Brain microvascular endothelial cell (primary cell): ENCODE measurements at places on chromosomes 3 and 15.
A peak's percentile ranks its signal among the peaks of the same experiment; 100 is the strongest.

- DNase-seq, result no peak
Observed at GRCh38 chr15:95085056-95085455, 853.7 kb downstream of the MCTP2 start.

GRCh38 chr15:67512140-67512539 lies 8.8 kb upstream of the C15orf61 start:
- DNase-seq, result no peak

DNA sequence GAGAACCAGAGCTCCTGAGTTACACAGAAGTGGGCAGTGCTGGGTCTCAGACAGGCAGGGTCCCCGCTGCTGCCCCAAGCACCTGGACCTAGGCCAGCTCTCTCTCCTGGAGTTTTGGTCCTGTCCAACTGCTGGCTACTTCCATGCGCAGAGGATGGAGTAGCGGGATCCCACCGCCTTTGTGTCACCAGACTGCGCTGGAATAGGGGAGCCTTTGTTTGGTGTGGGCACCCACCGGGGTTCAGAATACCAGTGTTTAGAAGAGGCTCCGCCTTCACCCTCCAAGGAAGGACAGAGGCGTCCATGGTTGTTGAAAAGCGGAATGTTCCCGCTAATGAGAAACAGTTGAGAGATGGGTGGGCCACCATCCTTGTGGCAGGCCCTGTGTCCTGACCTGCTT lies 154.4 kb downstream of the DNAJB8 start:
- no peak for DNase-seq

DNA sequence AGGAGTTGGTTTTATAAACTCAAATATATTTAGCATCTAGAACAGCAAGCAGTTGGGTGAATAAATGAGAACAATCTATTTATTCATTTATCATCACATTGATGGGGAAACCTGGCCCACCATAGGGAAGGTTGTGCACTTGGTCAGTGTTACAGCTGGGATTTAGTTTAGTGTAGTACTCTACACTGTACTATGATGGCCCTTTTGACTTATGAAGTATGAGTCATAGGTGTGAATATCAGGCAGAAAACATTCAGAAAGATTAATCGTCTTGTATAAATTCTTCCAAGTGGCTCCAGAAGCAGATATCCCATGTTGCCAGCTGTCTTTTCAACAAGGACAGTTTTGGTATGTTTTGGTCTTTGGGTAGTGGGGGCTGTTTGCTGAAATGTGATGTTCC lies 38.0 kb downstream of the BBS4 start:
- DNase-seq, result no peak

DNA sequence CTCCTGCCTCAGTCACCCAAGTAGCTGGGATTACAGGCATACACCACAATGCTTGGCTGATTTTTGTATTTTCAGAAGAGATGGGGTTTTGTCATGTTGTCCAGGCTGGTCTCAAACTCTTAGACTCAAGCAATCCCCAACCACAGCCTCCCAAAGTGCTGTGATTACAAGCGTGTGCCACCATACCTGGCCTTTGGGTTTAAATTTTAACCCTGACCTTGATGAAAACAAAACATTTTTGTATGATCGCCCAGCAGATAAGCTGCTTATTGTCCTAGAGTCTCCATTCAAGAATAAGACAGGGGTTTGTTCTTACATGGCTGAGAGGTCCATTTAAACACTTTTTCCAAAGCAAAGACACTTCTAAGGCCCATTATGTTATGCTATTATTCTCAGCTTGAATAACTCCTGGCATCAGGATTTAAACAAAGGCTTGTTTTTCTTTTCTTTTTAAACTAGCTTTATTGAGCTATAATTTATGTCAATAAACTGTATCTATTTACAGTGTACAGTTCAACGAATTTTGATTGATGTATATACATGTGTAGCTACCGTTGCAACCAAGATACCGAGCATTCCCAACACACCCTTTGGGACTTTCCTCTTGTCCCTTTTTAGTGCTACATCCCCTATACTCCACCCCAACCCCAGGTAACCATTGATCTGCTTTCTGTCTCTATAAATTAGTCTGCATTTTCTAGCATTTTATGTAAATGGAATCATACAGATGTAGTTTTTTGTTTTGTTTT lies 1.4 kb upstream of the MUC13 start:
- no peak for DNase-seq

DNA sequence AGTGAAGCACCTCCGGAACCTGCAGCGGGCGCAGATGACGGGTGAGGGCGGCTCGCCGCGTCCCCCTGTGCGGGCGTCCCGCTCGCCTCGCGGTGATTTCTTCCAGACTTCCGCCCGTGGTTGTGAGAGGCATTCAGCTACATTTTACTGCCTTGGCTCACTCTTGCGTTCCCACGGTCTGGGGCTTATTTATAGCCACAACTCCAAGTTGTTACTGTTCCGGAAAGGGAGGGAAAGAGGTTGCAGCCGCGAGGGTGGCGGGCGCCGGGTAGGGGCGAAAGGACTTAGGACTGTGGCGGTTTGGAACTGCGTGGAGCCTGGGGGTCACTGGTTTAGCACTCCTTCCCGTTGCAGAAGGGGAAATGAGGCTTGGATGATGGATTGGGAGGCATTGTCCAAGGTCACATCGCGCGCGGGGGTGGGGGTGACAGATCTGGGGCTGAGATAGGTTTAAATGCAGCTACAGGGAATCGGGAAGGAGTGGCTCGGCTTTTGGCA lies 1.1 kb downstream of the HES1 start:
- DNase-seq, result peak; percentile 78

GRCh38 chr3:133460809-133461208 lies 61.0 kb downstream of the BFSP2 start:
- DNase-seq, result no peak

- no peak for DNase-seq
Observed at GRCh38 chr15:38308797-38309196, 56.2 kb downstream of the SPRED1 start.

GRCh38 chr3:5022187-5022965 lies 43.1 kb downstream of the BHLHE40 start:
- DNase-seq, result no peak

GRCh38 chr3:132038198-132038825 lies 3.5 kb upstream of the CPNE4 start:
- no peak for DNase-seq

DNA sequence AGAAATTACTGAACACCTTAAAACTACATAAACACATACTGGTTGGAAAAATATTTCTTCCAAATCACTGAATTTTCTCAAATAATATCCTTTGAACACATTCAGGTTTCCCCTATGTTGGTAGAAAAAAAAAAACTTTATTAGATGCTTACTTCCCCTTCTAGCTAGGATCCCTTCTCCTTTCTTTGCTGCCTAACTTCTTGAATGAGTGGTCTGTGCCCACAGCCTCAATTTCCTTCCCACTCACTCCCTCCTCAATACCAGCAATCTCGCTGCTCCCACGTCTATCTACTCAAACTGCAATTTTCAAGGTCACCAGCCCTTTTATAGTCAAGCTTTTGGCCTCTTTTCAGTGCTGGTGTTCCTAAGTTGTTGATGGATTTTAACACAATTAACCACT lies 8.3 kb downstream of the CD200R1 start:
- DNase-seq, result no peak

GRCh38 chr3:31095255-31095654 lies 200.8 kb upstream of the GADL1 start:
- no peak for DNase-seq

GRCh38 chr15:95298729-95299128 lies 1031.8 kb upstream of the NR2F2 start:
- DNase-seq, result no peak

DNA sequence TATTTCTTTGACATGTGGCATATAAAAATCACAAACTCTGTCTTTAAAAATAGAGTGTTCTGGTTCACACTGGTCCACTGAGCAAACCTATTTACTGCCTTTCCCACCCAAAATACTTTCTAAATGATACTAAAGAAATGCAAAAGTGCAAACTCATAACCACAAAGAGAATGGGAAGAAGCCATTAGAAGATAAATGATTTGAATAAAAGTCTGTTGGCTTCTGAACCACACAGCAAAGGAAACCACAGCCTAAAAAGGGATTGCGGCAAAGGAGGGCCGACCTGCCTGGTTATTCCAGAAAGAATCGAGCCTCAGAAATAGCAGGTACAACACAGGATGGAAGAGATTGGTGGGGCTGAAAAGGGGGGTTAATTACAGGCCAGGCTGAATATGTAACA lies 599.5 kb downstream of the FHIT start:
- no peak for DNase-seq

DNA sequence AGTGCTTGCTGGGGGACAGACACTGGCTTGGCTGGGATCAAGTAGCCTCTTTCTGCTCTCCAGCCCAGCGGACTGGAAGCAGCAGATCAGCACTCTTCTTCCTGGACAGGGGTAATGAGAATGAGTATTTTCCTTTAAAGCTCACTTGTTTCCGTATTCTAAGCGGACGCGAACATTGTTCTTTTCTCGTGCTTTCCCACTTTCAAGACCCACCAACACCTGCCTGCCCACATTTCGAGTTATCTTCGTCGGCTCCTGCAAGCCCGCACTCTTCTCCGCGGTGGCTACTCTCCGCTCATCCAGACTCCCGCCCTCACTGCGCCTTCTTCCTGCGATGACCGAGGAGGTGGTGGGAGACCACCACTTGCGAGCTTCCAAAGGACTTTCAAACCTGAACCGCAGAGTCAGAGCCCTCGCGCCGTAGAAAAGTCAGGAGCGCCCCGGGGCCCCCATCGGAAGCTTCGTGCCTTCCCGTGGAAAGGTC lies 1.6 kb upstream of the PPM1L start:
- peak; percentile 32 for DNase-seq

DNA sequence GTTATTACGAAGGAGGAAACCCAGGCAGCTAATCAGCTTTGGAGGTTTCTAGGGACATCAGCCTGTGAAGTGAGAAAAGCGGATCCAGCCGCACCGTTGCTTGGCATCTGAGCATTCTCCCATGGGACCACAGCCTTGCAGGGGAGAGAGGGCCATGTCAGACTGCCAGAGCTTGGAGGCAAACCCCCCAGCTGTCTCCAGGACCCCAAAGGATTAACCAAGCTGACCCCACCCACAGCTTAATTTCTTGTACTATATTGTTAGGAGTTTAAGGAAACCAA lies 5.1 kb downstream of the IGDCC3 start:
- DNase-seq, result no peak

GRCh38 chr3:112486811-112487505 lies 12.3 kb downstream of the BTLA start:
- DNase-seq, result peak; percentile 20

DNA sequence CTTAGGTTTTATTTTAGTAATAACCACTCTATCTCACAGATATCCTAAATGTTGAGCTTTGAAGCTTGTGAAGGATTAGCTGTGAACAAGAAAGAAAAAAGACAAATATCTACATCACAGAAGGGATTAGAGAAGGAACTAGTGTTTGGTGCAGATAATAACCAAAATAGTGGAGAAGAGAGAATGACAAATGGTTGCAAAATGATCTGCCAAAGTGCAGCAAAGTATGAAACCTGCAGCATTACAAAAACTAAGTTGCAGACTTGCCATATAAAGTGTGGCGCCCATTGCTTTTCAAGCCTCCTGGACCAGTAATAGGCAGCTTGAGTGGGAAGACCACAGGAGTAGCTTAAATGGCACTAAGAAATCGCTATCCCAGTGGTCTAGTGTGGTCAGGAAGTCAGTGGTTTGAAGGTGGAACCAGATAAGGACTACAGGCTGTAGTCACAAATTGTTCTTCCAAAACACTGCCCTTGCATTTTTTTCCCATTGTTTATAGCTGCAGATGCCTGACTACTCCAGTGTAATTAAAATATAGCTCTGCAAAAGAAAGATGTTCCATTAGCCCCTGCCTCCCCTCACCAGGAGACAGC lies 20.7 kb downstream of the TPM1 start:
- no peak for DNase-seq

DNA sequence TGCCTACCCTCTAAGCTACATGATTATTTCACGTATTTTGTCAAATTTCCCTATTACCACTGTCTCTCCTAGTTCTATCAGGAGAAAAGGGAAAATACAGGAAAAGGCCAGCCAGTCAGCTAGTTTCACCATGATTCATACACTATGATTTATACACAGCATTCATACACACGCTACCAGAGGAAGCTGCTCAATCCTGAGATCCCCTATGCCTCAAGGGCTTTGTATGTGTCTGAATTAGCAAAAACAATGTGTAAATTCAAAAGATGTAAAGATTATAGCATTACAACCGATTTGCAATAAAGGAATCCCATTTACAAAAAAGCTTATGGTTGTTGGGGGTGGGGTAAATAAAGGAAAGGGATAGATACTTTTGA lies 3.1 kb upstream of the ACKR4 start:
- DNase-seq, result peak; percentile 74

DNA sequence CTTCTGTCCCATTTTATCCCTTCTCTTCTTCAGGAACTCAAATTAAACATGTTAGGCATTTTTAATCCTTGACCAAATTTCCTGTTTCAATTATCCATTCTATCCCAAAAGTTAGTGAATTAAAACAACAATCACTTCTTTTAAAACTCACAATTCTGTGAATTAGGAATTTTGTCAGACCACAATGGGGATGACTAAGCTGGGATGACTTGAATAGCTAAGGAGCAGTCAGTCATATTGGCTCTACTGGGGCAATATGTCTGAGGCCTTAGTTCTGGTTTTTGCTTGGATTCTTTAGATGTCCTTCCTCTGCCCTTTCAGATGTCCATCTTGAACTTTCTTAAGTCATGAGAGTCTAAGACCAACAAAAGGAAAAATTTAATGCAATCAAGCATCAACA lies 178.2 kb upstream of the TGFBR2 start:
- DNase-seq, result peak; percentile 48

GRCh38 chr3:122123850-122124249 lies 59.6 kb upstream of the CASR start:
- DNase-seq, result no peak

- DNase-seq, result no peak
Observed at GRCh38 chr15:82910721-82911120, 41.8 kb downstream of the HOMER2 start.

- no peak for DNase-seq
Observed at GRCh38 chr3:128036119-128036518, 16.1 kb upstream of the SEC61A1 start.

- no peak for DNase-seq
Observed at GRCh38 chr3:53690521-53690920, 155.7 kb downstream of the CHDH start.

- peak; percentile 51 for DNase-seq
Observed at GRCh38 chr3:196837819-196838420, 29.8 kb upstream of the SENP5 start.

DNA sequence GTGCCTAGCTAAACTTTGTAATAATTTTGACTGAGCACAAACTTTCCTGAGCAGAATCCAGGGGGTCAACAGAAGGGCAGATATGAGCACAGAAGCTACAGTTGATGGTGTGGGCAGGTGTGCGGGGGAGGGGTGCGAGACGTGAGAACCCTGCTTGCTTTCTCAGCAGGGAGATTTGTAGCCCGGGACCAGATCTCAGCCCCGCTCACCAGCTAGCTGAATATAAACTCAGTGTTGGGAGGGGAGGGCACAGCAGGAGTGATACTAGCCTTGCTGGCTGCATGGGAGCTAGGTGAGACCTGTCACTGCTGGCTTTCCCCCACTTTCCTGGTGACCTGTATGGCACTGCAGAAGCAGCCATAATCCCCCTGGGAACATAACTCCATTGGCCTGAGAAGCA lies 83.4 kb downstream of the CLDN1 start:
- DNase-seq, result no peak
